Fibroblast of pulmonary artery (primary cell): ENCODE measurements at places on chromosomes 3 and 15.

DNA sequence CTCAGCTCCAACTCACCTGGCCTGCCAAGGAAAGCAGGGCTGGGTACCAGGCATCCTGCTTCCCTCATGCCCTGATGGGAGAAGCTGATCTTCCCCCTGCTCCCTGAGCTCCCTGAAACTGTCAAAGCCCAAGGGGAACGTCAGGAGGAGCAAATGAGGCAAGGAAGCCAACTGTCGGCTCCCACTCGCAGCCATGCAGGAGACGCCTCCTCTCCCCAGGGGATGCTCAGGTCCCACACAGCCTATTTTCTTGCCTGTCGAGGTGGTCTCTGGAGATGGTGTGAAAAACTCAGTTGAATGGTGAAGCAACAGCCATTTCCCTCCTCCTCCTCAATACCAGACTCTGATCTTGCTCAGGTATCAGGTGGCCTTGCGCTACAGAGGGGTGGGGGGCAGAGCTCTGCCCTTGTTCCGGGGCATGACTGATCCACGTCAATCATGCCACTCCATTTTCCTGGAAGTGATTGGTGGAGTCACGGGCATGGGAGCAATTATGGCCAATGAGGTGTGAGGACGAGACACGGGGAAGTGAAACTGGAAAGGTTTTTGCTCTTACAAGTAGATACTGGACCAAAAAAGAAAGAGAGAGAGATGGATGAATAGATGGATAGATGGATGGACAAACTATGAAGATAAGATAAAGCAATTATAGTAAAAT, 58.2 kb downstream of the SLC6A1 start:
- DNase-seq, result no peak

GRCh38 chr3:16839271-16840100, 45.3 kb upstream of the PLCL2 start:
- no peak for DNase-seq

DNA sequence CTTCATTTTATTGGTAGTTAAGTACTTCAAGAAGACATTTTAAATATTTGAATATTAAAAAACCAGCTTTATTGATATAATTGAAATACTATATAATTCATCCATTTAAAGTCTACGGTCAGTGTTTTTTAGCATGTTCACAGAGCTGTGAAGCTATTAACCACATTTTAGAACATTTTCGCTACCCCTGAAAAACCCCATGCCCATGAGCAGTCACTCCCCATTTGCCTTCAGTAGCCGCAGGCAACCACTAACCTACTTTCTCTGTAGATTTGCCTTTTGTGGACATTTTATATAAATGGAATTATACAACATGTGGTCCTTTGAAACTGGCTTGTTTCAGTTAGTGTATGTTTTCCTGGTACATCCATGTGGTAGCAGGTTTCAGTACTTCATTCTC, 55.7 kb downstream of the GPR171 start:
- DNase-seq, result no peak

DNA sequence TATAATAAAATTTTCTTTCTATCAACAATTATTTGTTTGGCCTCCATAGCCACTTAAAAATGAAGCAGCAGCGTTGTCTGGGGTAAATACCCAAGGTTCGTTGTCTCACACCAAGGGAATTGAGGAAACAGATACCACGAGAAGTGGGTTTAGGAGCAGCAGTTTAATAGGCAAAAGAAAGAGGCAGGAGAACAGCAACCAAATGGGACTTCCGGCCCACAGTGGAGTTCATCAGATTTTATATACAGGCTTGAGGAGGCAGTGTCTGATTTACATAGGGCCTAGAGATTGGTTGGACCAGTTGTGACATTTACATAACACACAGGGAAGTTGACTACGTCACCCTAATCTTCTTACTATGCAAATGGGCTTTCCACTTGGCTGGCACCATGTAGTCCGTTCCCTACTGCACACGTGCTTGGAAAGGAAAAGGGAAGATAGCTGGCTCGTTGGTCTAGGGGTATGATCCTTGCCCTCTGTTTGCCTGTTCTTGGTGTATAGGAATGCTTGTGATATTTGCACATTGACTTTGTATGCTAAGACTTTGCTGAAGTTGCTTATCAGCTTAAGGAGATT, 61.5 kb upstream of the SETMAR start:
- no peak for DNase-seq

GRCh38 chr3:193851941-193852674, 259.1 kb downstream of the OPA1 start:
- DNase-seq, result peak; percentile 16

DNA sequence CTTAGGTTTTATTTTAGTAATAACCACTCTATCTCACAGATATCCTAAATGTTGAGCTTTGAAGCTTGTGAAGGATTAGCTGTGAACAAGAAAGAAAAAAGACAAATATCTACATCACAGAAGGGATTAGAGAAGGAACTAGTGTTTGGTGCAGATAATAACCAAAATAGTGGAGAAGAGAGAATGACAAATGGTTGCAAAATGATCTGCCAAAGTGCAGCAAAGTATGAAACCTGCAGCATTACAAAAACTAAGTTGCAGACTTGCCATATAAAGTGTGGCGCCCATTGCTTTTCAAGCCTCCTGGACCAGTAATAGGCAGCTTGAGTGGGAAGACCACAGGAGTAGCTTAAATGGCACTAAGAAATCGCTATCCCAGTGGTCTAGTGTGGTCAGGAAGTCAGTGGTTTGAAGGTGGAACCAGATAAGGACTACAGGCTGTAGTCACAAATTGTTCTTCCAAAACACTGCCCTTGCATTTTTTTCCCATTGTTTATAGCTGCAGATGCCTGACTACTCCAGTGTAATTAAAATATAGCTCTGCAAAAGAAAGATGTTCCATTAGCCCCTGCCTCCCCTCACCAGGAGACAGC, 20.7 kb downstream of the TPM1 start:
- no peak for DNase-seq

GRCh38 chr3:148697306-148698189, at the start of gene AGTR1:
Gene AGTR1 (plus strand): TSS chr3:148697903. CDS start chr3:148741036, 43,133 bp downstream.
- peak; percentile 53 for DNase-seq

- DNase-seq, result no peak
Observed at GRCh38 chr3:187120326-187120725, 19.0 kb downstream of the RPL39L start.

DNA sequence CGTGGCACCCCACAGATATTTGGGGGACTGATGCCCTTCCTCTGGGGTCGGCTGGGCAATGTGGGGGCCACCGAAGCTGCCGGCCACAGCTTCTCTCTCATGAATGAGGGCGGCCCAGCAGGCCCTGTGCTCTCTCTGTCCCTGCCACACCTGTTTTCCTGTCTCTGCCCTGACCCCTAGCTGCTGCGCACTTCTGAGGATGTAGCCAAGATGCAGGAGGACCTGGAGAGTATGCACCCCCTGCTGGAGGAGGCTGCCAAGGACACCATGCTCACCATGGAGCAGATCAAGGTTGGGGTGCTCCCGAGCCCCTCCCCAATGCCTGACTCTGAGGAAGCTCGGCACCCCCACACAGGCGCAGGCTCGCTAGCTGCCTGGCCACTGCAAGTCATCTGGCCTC, 59.7 kb downstream of the SEMA3G start:
- DNase-seq, result peak; percentile 32

DNA sequence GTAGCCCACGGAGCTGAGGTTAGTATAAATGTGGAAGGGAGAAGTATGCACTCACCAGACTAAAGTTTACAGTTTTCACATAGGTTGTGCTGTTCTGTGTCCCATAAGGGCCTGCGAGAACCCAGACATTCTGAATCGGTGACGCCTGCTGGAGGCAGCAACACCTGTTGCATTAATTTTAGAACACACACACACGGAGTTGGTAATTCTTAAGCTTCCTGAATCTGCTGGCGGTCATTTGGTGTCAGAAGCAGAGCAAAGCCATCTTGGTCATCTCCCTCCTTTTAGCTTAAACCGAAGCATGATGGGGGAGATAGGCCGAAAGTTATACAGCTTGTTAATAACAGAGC, 41.1 kb upstream of the AP3B2 start:
- DNase-seq, result no peak

DNA sequence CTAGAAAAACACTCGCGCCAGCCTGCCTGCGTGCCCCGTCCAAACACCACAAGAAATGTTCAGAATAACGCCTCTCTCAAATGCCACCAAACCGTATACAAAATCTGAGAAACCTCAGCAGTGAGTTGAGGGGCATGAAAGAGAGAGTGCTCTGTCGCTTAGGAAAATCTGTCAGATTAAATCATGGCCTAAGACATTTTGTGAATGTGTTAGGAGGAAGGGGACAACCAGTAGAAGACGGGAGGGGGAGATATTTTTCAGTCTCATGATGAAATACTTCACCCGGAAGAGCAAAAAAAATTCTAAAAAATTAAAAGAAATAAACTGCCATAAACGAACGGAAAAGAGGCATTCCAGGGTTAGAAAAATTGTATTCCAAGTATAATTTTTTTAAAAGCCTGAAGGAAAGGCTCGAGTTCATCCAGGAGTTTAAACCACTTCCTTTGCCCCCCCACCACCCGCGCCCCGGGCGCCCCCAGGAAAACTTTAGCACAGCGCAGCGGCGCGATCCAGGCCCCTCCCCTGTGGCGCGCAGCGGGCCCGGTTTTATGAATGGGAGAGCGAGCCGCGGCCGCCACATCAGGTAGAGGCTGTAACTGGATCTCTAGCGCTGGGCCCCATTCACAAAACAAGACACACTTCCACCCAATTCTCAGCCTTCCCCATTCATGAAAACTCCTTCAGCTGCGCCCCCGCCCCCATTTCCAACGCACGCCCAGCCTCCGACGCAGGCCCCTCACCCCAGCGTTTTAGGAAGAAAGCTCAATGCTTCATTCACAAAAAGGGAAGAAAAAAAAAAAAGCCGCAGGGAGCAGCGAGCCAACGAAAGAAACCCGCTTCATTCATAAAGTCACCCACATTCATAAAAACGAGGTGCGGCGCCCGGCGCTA, 1.4 kb downstream of the ETV5 start:
- DNase-seq, result peak; percentile 72

DNA sequence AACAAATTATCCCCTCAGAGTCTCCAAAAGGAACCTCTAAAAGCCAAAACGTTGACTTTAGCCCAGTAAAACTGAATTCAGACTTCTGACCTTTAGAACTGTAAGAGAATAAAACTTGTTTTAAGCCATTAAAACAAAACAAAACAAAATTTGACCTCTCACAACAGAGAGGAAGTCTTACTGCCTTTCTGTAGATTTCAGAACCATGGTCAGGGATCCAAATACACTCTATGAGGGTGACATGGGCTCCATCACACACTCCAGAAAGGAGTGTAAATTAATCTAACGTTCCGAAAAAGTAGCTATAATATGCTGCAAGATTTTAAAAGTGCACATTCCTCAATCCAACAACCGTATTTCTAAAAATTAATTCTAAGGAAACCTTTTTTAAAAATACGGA, 19.2 kb upstream of the RPL14 start:
- DNase-seq, result peak; percentile 10

GRCh38 chr15:81284256-81285031, 39.5 kb downstream of the STARD5 start:
- no peak for DNase-seq

GRCh38 chr3:151107177-151107576, 21.7 kb downstream of the MED12L start:
- DNase-seq, result no peak

DNA sequence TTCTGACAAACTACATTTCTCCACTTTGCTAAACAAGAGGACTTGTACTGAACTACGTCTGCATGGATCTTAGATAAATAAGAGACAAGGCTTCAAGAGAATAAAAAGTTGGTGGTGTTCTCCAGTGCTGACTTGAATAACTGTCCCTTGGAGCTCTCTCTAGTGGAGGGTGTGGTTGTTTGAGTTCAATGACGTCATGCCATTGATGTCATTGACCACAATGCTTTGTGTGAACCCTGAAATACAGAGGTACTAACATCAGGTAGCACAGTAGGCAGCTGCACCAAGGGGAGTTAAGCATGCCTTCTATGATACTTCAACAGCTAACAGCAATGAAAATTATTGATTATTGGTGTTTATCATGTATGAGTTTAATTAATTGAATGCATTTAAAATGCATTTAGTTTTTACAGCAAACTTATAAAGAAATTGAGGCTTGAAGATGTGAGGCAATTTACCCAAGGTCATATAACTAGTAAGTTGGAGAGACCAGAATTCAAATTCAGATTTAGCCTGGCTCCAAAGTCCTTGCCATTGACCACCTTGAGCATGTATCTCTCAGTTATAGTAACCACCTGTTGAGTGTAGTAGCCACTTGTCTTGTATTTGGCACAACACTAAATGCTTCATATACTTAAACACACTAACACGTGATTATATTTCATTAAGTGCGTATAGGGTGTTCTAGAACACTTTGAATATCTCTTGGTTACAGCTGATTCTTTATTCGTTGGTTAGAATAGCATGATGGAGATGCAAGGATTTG, 126.0 kb upstream of the ANKRD28 start:
- no peak for DNase-seq

DNA sequence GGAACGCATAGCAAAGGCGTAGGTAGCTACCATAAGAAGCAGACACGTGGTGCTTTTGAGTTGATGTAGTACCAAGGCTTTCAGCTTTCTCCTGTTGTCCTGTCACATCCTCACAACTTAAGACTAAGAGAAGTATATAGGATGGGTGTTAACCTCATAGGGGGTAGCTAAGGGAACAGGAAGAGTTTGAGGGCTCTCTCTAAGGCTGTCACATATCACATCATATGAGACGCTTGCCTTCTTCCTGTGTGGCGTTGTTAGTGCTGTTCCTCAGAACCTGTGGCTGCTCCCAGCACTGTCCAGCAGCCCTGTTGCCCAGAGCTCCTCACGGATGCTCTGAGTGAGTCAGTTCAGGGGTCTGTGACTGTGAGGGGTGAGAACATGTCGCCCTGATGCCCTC, 14.7 kb downstream of the DHX30 start:
- DNase-seq, result no peak

DNA sequence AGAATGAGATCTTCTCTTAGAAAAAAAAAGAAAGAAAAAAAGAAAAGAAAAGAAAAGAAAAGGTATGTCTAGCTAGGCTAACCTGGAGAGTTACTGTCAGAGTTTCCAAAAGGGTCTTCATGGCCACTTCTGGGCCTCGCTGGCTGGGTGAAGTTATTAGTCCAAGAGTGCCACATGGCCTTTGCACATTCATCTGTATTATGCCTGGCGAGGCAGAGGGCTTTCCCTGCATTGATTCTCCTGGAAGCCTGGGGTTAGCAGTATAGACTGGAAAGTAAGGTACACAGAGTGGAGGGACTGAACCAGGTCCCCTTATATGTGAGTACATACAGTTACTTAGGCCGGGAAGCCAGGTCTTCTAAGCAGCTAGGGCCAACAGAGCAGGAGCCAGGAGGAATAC, 54.8 kb upstream of the CGNL1 start:
- DNase-seq, result no peak

DNA sequence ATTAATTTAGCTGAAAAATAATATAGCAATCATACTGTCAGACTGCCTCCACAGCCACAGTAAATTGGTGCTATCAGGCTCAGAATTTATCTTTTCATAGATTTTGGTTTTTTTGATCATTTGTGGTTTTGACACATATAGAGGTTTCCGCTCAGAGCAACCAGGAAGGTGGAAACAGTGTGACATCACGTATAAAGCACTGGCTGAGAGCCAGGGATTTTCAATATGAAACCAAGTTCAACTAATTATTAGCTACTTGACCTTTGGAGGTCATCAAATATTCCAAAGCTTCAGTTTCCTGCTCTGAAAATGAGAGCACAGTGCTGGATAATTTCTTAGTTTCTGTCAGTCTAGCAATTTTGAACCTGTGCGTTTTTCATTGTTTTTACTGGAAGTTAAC, 433.8 kb upstream of the SUCLG2 start:
- DNase-seq, result no peak
